ENCODE measurements at places on chromosomes 5 and 9.

- DNase-seq, result peak; percentile 73
Observed at GRCh38 chr5:163846512-163846911, 341.1 kb downstream of the MAT2B start.

GRCh38 chr9:87708986-87709728 lies 16.8 kb upstream of the CTSL start:
- DNase-seq, result no peak

GRCh38 chr9:124776954-124777648 lies at the start of gene OLFML2A:
Gene OLFML2A, plus strand, starts transcription at chr9:124777133. Its CDS starts 138 bp downstream, at chr9:124777271.
- DNase-seq, result peak; percentile 32

GRCh38 chr9:129487658-129488483 lies 133.0 kb downstream of the C9orf50 start:
- peak; percentile 66 for DNase-seq

DNA sequence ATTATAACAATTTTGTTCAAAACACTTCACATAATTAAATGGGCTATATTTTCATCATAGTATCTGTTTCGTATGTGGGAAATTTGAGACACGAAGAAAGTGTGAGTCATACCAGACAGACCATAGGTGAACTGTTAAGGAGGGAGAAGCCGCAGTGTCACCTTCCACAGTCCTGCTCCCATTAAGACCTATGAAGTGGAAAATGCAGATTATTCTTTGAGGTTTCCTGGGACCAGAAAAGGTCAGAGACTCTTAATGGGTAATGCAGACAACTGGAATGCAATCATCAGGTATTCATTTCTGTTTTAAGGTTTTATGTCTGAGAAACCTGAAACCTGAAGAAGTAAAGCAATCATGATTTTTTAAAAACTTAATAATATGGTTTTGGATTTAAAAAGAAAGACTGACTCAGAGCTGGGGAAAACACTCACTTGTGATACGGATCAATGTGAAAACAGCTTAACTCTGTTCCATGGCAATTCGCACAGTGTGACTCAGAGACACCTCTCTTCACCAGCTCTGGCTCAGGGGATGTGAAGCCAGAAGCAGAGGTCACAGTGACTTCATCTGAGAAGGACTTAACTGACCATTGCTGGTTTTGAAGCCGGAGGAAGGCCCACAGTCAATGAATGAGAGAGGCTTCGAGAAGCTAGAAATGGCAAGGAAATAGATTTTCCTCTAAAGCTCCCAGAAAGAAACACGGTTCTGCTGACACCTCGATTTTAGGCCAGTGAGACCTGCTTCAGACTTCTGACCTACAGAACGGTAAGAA lies 17.2 kb upstream of the GCNT1 start:
- DNase-seq, result peak; percentile 34

DNA sequence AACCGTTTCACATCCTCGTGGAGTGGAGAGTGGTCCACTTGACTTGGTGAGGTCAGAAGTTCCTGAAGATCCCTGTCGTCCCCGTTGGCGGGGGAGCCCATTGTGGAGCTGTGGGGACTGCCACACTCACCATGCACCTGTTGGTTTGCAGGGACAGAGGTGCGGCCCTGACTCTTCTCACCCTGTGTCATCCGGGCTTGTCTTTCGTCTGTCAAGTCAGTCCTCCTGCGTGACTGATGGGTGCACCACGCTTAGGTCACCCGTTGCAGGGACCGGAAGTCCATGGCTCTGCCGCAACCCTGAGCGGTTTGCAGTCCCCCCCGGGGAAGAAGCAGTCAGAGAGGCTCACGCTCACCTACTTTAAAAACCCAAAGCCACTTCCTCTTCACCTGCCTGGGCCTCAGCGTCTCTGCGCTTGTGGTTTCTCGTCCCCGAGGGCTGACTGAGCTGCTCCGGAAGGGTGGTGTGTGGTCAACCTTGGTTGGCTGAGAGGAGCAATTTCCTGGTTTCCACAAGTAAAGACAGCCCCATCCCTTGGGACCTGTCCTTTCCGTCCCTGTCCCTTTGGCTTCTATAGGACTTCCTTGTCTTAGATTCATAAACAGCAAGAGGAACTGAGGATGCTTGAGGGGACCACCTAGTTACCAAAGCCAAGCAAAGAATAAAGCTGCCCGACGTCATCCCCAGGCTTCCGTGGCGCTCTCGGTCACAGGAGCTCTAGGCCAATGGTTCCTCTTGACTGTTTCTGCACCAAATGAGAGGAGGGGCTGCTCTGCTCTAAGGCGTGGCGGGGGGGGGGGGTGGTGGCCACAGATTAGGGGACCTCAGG lies 53.2 kb downstream of the USP20 start:
- DNase-seq, result peak; percentile 63

DNA sequence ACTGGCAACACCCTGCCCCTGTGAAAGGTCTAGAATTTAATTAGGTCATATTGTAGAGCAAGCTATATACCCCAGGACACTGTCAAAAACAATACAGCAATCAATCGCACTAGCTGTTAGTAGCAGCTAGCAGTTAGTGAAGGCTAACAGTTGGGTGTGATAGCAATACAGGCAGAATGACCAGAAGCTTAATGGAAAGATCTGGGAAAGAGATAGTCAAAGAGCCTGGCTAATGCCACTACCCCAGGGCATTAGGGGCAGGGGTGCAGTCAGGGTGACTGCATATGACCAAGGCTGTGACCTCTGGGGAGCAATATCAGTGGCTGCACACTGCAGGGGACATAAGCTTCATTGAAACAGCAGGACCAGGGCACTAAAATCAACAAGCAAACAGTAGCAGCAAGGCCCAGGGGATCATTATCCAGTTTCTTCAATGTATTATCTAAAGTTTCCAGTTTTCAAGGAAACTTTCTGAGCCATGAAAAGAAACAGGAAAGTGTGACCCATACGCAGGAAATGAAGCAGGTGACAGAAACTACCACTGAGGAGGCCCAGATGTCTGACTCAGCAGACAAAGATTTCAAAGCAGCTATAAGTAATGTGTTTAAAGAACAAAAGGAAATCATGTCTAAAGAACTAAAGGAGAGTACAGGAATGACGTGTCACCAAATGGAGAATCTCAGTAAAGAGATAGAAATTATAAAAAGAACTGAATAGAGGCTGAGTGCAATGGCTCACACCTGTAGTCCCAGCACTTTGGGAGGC lies 82.4 kb downstream of the ZNF354C start:
- DNase-seq, result peak; percentile 8

GRCh38 chr5:178237431-178238312 lies 5.1 kb upstream of the PHYKPL start:
- DNase-seq, result peak; percentile 53

DNA sequence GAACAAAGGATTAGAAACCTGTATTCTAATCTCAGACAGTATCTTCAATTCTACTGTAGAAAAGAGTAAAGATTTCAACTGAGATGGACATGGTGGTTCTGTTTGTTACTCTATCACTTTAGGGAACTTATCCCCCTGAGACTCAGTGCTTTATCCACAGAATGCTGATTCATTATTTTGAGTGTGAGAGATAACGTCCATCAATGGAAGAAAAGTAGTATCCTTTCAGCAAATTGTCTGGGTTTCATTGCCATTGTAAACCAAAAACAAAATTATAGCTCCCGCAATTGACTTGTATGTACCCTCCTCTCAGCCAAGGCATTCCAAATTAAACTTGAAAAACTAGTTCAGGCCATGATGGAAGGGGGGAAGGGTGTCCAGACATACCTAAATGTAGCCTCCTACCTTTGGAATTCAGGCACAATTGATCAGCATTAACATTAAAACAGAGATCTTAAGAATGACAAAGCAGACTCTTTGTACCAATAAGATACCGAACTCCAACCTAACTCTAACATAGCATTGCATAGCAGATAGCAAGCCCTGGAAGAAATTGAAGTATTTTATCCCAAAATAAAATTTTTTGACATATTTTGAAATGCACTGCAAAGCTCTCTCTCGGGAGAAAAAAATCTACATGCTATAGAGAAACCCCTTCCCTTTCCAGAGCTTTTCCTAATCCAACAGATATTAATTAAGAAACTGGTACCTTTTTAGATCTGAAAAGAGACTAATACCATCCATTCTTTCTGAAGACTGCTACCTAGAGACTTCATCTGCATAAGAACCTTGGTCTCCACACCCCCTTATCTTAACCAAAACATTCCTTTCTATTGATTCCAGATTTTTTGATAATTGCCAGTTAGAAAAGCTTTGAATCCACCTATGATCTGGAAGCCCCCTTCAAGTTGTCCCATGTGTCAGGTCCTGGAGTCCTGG lies 1055.7 kb downstream of the PTPRD start:
- DNase-seq, result no peak

DNA sequence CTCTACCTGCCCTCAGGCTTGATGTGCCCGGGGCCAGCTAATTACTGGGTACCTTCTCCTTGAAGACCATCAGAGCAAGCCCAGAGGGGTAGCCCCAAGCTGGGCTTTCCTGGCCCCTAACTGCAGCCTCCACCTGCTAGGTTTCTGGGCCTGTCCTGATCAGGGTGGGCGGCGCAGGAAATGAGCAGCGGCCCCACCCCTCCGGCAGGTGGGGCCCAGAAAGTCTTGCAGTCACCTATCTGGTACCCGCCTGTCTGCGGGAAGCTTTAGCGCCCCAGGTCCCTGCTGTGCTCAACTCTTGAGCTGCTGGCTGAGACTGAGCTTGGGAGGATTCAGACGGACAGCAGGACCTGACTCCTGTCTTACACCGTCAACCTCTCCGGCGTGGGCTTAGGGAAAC lies 37.1 kb upstream of the LHX2 start:
- DNase-seq, result no peak

- DNase-seq, result no peak
Observed at GRCh38 chr9:31445960-31446359, 938.5 kb upstream of the ACO1 start.

DNA sequence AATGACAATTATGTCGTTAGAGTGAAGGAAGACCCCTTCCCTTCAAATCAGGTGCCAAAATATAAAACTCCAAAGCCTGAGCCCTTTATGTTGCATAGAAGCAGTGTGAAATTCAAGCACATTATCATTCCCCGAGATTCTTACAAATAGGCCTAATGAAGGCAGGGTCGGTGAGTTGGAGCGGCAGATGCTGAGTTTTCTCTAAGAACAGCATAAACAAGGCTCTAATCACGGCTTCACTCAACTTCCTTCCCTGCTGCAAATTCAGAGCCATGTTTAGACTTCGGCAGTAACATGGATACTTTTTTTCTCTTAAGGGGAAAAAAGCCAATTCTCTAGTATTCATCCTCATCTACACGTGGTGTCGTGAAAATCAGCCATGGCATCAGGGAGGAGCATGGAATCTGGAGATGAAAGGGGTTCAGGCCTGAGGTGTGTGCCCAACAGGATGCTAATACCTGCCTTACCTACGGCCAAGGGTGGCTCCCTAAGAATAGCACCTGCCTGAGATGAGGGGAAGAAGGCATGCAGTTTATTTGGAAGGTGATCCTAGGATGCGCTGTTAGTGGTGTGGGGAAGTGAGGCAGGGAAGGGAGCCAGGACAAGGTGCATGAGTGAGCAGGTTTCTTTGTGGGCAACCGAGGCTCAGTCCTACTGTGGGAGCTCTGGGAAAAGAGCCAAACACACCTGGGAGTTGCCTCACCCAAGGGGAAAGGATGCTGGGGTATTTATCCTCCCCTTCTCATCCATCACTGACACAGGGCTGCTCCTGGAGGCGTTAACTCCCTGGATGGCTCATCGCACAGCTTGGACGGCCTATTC lies 146.8 kb upstream of the TBC1D2 start:
- no peak for DNase-seq

GRCh38 chr5:36357391-36357975 lies 55.8 kb upstream of the RANBP3L start:
- DNase-seq, result no peak

DNA sequence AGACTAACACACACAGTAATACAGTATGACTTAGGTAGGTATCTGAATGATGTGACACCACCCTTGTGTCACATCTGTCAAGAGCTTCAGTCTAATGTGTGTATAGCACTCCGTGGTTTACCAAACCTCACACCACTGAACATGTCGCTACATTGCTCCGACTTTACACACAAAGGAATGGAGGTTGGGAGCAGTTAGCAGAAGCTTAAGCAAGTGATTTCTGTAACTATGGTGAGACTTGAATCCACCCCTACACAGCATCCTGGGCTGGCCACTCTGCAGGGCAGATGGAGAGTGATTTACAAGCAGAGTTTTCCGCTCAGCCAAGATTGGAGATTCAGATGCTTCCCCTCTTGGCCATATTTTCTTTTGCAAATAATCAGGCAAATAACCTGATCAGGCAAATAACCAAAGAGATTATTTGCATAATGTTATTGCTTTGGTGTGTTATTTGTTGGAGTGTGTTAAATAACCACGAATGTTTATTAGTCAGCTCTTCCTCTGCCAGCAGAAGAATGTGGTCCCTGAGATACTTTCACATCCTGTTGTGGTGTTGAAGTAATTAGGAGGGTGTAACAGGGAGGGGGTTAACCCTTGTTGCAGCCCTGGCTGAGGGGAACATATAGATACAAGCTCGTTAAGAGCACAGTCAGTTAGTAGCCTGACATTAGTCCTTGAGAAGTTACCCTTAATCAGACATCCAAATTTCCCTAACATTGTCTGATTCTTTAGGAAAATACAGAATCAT lies 92.8 kb downstream of the SNX18 start:
- DNase-seq, result no peak

DNA sequence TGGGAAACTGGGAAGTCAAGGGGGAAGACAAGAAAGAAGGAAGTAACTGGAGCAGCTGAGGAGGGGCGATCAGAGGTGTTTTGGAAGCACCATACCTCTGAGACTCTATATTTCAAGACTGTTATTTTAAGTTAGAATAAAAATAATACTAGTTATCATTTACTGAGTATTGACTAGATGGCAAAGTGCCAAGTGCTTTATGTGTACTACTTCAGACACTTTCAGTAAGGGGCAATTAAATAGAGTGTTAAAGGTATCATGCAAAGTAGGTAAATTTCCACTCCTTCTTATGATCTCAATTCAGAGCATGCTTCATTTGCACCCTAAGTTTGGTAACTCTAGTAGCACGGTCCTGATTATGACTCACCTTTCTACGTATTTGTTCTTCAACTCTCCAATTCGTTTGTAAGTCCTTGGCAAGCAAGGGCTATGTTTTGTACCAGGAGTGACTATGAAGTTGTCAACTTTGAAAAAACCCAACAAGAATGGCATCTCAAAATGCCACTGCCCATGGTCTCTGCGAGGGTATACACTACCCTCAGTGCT lies 152.4 kb upstream of the RAPGEF1 start:
- peak; percentile 42 for DNase-seq

- DNase-seq, result no peak
Observed at GRCh38 chr9:26603617-26604016, 289.0 kb downstream of the CAAP1 start.

DNA sequence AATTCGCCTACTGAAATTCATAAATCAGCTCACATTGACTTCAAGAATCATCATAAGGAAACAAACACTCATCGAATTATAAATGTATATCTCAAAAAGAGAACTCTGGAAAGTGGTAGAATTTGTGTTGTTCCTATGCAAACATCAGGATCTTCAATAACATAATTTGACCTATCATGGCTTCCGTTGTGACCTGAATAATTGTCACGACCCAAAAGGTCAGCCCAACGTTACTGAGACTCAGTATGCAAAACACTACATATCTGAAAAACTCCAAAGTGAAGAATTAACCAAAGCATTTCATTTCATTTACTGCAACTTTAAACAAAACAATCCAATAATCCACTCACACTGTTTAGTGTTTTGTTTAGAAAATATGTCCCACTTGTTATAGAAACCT lies 1.2 kb downstream of the RAPGEF6 start:
- DNase-seq, result no peak

Measured in epithelial cell of esophagus (primary cell).